ENCODE measurements at places on chromosomes 11 and 22.

GRCh38 chr11:27423125-27423524 is 49.5 kb downstream of the LGR4 start:
- DNase-seq: no peak

- DNase-seq: no peak
Measured at GRCh38 chr11:100705447-100705846, 18.4 kb downstream of the ARHGAP42 start.

GRCh38 chr11:120400564-120401364 is 64.6 kb downstream of the ARHGEF12 start:
- DNase-seq: no peak

- peak; percentile 15 for DNase-seq
Measured at GRCh38 chr22:40348025-40348658, 1.8 kb downstream of the ADSL start.

GRCh38 chr11:77202941-77203900 is 75.2 kb downstream of the MYO7A start:
- DNase-seq: no peak
